H1 (cell line): ENCODE measurements at places on chromosomes 7 and 10.

DNA sequence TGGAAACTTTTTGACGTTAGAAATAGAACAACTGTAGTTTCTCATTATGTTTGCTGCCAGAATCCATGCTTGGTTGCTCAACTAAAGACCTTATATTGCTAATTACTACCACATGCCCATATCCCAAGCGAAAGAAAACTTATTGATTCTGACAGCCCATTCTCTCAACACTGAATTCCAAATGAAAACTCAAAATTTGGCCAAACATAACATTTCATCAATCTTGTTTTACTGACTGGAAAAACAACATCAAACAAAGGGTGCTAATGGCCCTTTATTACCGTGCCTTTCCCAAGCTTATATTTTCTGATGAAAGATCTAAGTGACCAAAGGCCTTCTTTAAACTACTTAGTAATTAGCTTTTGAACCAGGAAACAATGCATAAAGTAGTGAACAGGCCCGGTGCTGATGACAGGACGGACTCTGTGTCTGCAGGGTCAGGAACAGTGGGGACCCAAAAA lies 531.8 kb downstream of the KCNMA1 start:
- DNase-seq = no peak

GRCh38 chr7:129574487-129574886 lies 37.0 kb upstream of the NRF1 start:
- no peak for DNase-seq

GRCh38 chr7:16204953-16205352 lies 216.4 kb downstream of the CRPPA start:
- DNase-seq = no peak

DNA sequence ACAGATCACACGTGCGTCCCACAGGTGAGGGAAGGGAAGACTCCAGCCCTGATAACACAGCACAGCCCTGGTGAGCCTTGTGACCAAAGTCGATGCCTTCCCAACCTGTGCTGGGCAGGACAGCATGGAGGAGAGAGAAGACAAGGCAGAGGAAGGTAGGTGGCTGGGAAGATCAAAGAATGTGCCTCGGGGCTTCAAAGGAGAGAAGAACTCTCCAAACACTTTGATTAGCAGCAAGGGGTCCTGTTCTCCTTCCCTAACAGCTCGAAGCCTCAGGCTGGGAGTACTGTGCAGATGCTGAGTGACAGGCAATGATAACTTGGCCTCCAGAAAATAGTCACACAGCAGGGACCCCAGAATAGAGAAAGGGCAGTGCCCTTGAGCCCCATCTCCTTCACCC lies 288.5 kb downstream of the TCERG1L start:
- DNase-seq = no peak

DNA sequence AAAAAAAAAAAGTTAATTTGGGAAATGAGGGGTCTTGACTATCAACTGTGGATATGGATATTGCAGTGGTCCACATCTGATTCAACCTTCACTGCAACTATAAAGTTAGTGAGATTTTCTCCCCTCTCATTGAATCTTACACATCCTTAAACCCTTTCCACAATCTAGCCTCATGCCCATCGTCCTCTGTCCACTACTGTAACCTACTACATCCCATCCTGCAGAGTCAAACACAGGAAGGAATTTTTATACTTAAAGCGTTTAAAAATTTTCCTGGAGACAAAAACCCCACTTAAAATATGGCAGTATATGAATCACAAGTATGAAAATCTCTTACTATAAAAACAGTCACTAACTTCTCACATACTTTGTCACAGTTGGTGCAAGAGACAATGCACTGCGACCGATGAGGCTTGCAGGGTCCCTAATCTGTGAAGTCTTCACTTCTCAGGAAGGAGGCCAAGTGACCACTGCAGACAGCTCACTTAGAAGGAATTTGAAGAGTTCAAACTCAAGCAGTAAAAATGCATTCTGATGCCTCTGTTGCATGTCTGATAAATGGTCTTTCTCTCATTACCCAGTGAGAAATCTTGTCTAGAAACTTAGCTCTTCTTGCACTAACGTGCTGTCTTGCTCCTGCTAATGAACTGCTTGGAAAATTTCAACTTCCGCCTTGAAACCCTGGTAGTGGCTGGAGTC lies 50.3 kb upstream of the ST8SIA6 start:
- DNase-seq = no peak

DNA sequence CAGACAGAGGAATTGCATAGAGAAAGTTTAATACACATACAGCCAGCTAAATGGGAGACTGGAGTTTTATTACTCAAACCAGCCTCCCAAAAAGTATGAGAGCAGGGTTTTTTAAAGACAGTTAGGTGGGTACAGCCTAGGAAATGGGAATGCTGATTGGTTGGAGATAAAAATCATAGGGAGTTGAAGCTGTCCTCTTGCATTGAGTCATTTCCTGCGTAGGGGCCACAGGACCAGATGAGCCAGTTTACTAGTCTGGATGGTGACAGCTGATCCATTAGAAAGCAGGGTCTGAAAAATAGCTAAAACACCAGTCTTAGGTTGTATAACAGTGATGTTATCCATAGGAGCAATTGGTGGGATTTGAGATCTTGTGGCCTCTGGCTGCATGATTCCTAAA lies 76.1 kb upstream of the POM121L12 start:
- DNase-seq = no peak

DNA sequence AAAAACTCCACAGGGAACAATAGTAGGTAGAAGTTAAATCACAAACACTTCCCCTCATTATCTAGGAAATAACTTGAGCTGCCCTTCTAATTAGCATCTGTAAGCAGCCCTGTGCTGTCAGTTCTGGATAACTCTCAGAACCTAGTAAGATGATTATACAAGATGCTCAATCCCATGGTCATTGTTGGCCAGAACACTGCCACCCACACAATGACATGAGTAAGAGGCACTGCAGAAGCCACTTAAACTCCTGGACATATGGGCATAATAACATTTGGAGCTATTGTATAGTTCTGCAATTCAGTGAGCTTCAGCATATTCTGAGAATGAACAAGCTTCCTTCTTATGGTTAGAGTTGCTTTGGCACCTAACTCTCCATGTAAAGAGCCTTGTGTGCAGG lies 153.8 kb downstream of the PLPP4 start:
- no peak for DNase-seq

GRCh38 chr7:95577137-95577536 lies 19.2 kb downstream of the PDK4 start:
- DNase-seq = peak; percentile 45

DNA sequence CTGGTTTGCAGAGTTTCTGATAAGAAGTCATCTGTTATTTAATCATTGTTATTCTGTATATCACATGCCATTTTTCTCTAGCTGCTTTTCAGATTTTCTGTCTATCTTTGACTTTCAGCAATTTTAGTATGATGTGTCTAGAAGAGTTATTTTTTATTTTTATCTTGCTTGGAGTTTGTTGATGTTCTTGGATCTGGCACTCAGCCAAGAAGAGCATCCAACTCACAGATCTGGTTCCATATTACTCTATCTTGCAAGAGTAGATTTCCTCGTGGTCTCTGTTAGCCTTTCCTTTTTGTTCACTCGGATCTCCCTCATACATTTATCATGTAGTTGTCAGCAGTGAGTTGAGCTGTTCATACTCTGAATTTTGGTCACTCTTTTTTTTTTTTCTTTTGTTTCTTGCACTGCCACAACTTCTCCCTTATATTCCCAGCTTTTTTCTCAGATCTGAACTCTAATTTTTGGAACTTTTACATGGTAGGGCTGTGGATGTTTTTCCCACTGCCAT lies 54.8 kb upstream of the CALCR start:
- DNase-seq = no peak

DNA sequence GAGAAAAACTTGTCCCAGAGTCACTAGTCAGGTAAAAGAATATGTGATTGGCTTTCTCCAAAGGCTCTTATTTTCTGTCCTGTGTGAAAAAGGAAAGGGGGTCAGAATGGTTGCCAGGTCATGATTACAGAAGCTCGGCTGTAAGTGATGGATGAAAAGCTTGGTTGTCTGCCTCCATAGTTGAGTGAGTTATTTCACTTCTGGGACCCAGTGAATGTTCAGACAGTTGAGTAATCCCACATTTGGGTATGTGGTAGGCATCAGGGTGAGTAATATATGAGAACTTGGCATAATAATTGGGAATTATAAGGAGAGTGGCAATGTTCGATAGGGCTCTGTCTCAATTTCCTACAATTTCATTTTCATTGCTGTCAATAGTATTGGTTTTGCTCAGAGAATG lies 72.5 kb downstream of the BBS9 start:
- DNase-seq = no peak

DNA sequence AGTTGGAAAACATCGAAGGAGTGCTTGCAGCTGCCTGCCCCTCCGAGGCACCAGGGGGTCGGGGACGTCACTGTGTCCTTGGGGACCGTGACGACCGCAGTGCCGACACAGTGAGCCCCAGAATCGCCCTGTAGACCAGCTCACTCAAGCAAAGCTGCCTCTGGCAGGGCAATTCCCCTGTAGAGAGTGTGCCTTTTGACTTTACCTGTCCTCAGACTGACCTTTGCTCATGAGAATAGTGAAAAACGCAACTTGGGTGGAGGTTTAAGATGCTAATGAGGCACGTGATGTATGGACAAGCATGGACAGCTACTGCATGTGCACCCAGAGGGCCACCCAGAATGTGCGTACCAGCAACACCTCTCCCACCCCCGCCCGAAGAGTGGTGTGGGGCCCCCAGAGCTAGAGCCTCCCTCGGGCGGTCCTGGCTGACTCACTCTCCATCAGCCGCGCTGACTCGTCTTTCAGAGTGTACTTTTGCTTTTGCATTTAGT lies 271.9 kb downstream of the ADARB2 start:
- no peak for DNase-seq

DNA sequence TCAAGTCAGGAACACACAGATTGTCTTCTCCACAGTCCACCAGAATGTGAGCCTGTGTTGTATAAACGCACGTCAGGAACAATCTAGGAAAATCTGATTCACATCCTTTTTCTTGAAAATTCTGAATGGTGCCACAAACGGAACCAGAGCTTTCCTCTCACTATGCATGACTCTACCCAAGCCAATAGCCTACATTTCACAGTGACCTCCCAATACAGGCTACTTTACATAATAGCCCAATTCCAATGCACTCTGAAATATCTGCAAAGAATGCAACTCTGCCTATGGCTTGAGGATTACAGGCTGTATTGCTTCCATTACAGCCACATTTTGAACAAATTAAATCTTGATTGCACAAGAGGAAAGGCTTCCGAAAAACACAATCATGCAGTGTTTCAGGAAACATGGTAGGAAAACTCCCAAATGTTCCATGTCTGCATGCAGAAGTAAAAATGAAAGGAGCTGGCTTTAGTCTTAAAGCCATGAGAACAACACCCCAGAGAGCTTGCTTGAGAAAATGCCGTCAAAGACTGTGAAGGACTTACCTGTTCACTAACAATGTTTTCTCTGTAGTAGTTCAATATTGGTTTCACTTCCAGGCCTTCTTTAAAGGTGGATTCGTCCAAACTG lies 113.9 kb downstream of the ITGA8 start:
- no peak for DNase-seq

- DNase-seq = no peak
Observed at GRCh38 chr7:113796557-113796956, 122.3 kb downstream of the PPP1R3A start.

GRCh38 chr10:71783917-71784678 lies 10.8 kb upstream of the VSIR start:
- DNase-seq = no peak
